ENCODE measurements at places on chromosomes 2 and 18.

- no peak for DNase-seq
Measured at GRCh38 chr2:25597881-25598280, 75.5 kb downstream of the DTNB start.

DNA sequence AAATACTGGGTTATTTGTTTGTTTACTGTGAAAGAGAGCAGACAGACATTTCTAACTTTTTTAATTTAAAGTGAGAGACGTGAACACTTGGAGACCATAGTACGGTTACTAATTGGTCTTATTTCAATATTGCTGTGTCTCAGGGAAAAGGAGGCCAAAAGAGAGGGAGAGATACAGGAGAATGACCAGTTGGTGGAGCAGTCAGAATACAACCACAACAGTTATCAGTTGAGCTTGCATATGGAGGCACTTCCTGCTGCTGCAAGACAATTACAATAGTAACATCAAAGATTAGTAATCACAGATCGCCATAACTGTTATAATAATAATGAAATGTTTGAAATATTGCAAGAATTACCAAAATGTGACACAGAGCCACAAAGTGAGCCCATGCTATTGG is 58.2 kb downstream of the TWSG1 start:
- no peak for DNase-seq

DNA sequence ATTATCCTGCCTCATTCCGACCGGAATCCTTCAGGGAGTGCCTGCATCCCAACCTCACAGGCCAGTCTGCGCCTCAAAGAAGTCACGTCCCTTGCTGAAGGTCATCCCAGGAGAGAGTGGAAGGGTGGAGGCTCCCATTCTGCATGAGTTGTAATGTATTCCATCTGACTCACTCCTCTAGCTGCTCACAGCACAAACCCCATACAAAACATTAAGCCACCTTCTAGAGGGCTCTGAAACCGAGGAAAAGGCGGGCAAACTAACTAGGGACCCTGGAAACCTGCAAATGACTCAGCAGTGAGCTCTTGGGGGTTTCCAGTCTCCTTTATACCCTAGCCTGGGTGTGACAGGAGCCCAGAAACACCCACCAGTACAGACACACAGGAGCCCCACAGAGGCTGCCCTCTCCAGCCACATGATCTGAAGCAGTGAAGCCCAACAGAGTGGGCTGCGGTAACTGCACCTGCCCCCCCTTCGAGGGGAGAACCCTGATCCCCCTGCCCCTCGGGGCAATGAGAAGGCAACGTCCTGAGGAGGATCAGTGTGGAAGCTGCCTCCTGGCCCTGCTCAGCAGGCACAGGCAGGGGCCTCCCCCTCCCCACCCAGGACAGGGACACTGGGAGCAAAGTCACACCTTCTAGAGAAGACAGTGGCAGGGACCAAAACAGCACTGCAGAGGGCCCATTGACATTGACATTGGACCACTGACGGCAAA is 69.3 kb upstream of the SNTG2 start:
- DNase-seq = no peak

- no peak for DNase-seq
Measured at GRCh38 chr2:74374509-74375205, 5.5 kb downstream of the DCTN1 start.

GRCh38 chr2:136110526-136110925 is 7.4 kb downstream of the CXCR4 start:
- DNase-seq = no peak

DNA sequence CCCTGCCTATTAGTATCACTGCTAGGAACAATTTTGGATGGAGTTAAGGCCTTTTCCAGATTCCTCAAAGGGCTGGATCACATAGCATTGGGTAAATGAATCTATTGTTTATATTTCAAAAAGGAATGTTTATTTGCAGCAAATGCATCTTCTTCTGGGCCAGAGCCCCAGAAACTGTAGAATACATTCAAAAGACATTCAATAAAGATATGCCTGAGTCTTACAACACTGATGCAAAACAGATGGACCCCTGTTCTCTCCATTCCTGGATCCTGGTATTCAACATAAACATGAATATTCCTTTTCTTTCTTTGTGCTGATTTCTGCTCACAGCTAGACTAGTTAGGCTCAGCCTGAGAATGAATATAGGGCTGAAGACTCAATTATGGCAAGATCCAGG is 227.2 kb upstream of the KLHL29 start:
- DNase-seq = no peak
